ENCODE measurements at places on chromosomes 1 and 21.

DNA sequence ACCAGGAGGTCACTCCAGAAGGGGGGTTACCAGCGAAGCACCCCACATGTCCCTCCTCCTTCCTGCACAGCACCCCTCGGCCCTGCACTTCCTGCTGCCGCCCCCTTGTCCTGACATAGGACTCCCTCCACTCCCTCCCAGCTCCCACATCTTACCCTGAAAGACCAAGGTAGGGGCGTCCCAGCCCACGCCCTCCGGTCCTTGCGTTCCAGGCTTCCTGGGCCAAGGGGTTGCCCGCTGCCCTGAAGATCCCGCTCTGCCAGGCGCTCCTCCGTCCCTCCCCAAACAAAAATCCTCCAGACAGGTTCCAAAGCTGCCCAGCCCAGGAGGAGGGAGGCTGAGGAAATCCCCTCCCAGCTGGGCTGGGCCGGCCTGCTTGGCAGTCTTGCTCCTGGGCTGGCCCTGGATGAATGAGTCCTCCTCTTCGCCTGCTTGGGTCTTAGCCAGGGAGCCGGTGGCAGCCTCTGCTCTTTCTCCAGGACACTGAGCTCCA, at the start of gene RHBDL2:
TSS of gene RHBDL2 (minus strand) at position 304 of the 493 bp plus-strand sequence. CDS start 22,618 bp downstream, outside the sequence.
- no peak for DNase-seq

DNA sequence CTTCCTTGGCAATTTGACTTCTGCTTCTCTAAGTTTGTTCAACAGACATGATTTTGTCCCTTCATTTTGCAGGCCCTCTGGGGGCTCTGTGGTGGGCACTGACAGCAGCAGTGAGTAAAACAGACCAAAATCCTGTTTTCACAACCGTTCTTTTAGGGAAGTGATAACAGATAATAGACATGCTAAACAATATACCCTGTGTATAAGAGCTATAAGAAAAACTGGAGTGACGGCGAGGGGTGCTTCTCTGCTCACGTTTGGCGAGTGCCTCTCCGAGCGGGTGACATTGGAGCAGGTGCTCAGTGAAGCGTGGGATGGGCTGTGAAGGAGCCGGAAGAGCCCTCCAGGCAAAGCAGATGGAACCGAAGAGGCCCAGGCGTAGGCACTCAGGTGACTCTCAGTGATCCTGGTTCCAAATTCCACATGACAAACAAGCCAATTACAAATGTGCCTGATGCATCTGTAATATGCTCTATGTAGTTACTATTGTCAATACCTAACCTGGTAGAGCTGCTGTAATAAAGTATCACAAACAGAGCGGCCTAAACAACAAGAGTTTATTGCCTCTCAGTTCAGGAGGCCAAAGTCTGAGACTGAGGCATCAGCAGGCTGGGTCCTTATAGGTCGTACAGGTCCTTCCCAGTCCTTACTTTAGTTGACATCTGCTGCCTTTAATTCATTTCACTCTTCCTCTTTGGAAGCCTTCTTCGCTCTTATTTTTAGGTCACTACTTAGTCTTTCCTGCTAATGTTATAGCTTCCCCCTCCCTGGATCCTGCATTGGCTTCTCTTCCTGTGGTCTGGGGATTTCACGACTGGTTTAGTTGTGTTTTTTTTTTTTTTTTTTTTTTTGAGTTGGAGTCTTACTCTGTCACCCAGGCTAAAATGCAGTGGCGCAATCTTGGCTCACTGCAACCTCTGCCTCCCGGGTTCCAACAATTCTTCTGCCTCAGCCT, 20.1 kb downstream of the OR2B11 start:
- DNase-seq = no peak

DNA sequence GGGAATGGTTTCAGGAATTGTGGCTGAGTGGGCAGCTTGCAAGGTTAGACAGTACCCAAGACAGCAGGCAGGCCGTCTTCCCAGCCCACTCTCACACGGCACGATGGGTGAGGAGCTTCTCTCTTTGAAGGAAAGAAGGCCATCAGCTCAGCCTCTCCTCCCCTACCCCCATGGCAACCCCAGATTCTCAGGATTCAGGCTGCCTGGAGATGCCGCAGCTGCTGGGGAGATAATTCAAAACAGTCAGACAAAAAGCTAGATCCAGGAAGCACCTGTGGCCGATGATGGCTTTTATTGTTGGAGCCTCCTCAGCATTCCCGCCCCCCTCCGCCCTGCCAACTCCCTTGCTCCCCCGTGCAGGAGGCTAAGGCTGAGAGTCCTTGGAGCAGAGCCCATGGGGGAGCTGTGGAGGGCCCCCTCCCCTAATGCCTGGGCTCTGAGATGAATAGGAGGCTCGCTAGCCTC, 220.5 kb downstream of the TRABD2B start:
- DNase-seq = no peak

DNA sequence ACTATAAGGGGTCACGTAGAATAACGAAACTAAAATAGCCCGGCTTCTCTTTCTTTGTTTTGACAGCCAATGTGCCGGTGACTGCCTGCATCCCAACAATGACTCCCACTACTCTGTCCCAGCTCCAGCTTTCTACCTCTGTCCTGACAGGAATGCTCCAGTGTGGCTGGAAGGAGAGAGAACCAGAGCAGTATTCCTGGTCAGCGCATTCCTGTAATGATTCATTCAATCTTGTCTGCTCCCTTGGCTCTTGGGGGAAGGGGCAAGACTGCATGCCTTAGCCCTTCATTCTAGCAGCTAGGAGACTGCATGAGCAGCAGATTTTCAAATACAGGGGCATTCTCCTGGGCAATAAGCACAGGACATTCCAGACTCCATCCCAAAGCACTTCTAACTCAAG, 132.1 kb upstream of the PRMT6 start:
- no peak for DNase-seq

- no peak for DNase-seq
Measured at GRCh38 chr1:234371414-234371813, 1.8 kb upstream of the COA6 start.

GRCh38 chr1:184593597-184593996, 161.1 kb downstream of the EDEM3 start:
- no peak for DNase-seq

DNA sequence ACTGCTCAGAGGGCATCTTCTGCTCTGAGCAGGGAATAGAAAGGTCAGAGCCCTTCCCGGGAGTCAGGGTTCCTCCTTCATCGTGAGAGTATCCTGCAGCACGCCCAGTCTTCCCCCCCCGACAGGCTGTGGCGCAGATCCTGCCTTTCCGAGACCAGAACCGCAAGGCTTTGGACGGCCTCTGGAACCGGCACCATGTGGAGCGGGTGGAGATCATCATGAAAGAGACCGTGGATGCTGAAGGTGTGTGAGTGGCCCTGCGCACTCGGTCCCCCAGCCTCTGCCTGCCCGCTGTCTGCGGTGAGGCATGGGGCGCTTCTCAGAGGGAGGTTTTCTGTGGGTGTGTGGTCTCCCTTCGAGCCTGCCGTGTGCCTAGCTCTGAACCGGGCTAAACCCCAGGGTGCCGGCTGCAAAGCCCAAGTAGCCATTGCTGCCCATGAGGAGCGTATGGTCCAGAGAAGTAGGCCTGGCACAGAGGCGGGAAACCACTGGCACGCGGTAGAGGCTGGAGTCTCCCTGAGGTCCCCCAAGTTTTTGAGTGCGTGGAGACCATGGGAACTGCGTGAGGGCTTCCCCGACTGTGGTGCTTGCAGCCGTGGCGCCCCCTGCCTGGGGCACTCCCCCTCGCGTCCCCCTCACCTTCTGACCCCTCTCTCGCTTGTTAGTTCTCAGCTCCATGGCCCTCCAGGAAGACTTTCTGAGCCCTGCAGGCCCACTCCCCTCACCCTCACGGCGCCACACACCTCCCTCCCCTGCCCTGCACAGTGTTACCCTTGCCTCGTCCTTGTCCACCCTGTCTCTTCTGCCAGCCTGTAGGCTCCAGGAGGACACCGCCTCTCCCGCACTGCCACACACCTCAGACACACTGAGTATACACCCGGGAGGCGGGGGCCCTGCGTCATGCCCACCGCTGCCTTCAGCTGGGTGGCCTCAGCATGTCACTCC, 12.5 kb downstream of the H6PD start:
- no peak for DNase-seq

DNA sequence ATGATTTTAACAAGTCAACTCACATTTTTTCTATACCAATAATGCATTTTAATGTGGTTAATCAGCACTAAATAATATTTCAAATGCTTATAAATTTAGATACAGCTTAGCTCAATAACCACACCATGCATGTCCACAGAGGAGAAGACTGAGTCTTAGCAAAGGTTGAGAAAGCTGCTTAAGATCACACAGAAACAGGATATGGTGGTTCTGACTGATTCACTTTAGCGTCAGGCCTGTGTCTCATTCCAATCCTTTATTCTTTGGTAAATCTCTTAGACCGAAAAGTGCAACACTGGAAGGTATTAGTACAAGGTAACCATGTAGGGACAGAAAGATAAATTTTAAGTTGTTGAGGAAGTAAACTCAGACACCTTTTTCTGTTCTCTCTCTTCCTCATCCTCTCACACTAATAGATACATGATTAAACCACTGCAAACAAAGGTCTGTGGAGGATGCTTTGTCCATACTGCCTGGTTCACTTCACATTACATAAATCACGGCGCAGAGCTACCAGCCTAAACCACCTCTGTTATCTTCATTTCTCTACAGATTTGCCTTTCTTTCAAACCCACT, 139.0 kb downstream of the DPYD start:
- no peak for DNase-seq

GRCh38 chr1:224245188-224245587, 62.1 kb downstream of the DEGS1 start:
- DNase-seq = no peak

- DNase-seq = no peak
Measured at GRCh38 chr1:114700036-114700600, 4.8 kb upstream of the AMPD1 start.

GRCh38 chr1:32464716-32465577, at the start of gene ZBTB8B:
Gene ZBTB8B (plus strand): TSS chr1:32465072. CDS start chr1:32470625, 5,553 bp downstream.
- DNase-seq = peak; percentile 55

GRCh38 chr1:181398544-181398943, 84.8 kb upstream of the CACNA1E start:
- DNase-seq = no peak

DNA sequence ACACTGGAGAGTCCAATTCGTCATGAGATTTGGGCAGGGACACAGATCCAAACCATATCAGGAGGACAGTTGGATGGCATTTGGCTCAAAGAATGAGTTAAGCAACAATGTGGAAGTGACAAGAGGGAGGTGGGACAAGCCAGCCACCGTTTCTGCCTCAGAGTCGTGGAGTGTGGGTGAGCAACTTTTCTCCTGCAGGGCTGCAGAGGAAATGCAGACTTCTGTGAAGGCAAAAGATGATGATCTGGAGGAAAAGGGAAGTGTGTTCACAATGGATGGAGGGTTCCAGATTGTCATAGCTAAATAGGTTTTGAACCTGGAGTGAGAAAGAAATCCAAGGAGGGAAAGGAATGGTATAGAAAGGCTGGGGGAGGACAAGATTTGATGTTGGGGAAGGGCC, 16.4 kb upstream of the KANK4 start:
- no peak for DNase-seq

DNA sequence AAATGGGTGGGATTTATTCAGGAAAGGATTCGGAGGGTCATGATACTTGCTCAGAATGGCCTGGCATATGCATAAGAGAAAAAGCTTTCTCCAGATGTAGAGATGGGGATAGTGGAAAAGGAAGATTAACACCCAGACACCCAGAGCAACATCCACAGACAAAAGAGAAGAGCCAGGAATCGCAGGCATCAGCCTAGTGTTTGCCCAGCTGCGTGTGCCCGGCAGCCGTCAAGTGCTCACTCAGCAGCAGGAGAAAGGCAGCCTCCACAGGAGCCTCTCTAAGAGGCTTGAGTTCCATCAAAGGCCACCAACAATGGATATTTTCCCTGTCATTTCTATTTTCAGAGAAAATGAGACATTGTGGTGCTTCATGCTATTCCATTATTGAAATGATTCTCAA, 54.7 kb downstream of the NTPCR start:
- no peak for DNase-seq

DNA sequence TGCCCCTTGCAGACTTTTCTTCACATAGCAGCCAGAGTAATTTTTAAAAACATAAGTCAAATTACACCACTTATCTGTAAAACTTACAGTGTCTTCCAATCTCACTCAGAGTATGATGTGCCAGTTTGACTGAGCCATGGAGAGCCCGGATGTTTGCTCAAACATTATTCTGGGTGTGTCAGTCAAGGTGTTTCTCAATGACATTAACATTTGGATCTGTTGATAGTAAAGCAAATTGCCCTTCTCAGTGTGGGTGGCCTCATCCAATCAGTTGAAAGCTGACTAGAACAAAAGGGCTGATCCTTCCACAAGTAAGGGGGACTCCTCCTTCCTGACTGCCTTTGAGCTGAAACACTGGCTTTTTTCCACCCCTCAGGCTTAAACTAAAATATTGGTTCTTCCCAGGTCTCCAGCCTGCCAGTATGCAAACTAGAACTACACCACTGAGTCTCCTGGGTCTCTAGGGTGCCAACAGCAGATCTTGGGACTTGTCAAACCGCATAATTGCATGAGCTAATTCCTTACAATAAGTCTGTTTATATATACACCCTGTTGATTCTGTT, 157.9 kb upstream of the CTTNBP2NL start:
- no peak for DNase-seq

DNA sequence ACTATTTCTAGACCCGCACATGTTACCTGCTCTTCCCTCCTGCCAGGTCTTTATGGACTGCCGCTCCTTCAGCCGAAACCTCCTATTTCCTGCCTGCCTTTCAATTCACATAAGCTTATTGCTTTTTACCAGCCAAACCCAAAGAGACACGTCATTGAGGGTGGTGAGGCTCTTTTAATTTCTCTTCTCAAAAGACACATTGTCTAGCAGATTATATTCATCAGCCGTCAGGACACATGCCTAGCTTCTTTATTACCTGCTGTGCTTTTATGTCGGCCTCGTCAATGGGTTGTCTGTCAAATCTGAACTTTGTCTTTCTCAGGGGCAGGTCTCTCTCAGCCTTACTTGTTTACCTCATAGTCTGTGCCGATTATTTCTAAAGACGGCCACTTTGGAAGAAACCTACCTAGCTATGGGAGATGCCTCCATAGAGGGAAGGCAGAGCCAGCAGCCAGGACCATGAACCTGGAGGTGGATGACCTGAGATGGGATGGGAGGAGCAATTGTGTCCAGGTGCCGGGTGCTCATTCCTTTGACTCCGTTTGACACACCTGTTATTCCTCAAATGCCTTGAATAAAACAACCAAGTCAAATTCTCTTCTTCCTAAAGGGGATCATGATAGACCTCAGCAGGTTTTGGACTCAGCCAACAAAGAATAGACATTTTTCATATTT, 42.0 kb downstream of the ZBTB18 start:
- DNase-seq = no peak

DNA sequence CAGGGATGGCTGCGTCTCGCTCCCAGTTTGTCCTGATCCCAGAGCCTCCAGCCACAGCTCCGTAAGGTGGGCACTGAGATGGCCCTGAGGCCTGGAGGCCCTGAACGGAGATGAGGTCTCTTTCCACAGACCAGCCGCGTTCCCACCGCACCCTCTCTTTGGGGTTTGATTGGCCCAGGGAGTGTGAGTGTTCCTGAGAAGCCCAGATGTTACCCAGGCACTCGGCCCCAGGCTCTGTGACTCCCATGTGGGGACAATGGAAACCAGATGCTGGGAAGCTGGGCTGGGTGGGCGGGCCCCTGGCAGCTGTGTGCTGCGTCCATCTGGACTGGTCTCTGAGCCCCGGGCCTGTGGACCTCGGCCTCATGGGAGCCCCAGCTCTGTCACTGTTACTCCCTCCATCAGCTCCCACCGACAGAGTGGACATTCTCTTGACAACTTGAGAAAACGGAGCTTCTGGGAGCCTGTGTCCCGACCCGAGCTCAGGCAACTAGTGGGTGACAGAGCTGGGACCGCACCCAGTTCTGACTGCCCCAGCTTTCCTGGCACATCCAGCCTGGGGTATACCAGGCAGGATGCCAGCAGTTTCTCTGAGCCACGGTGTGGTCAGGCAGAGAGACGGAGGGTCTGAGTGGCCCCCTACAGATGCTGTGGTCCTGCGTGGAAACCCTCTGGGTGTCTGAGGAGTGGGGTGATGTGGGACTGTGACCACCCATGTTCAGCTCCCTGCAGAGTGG, 9.8 kb upstream of the COL6A1 start:
- DNase-seq = no peak

All from NCI-H1694 treated with DMSO at 0.1 percent for 48 hours (cell line).